ENCODE measurements at places on chromosomes 2 and 18.

- DNase-seq, result no peak
Observed at GRCh38 chr2:202098291-202098690, 25.2 kb downstream of the KIAA2012 start.

GRCh38 chr2:218063896-218064295 lies 5.2 kb upstream of the RUFY4 start:
- DNase-seq, result no peak

DNA sequence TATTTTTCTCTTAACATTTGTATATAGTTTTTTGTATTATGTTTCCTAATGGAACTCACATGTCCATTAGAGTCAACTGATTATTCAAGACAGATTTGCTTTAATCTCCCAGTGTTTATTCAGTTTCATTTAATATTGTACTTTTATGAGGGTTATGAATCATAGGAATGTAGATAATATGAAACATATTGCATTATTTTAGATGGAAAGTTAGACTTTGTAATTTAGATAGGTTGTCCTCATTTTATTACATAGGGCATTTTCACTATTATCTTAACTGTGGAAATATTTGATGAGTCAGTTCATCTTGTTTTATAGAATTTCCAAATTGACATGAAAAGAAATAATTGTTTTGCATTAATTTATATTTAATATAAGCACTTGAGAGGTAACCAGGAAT lies 240.8 kb downstream of the PLCL1 start:
- DNase-seq, result no peak

DNA sequence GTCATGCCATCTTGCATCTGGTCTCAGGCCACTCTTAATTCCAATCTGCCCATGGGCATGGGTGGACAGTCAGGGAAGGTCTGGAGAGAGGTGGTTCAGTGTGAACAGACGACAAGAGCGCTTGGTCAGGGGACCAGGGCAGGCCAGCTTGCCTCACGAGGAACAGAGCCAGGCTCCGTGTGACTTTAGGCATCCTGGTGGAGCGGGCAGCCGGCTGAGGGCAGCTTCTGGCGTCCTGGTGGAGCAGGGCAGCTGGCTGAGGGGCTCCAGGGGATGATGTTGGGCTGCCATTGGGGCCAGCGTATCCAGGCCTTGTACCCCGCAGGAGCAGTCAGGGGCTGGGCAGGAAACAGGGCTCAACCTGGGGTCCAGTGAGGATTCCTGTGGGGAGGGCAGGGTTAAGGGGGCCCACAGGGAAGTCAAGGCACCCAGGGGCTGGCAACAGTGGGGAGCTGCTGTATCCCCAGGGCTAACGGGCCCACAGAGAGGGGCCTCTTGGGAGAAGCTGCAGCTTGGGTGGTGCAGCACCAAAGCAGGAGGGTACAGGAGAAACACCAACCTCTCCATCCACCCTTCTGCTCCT lies 197.9 kb upstream of the TWIST2 start:
- no peak for DNase-seq

GRCh38 chr2:218354045-218354444 lies 2.6 kb upstream of the CATIP start:
- no peak for DNase-seq

DNA sequence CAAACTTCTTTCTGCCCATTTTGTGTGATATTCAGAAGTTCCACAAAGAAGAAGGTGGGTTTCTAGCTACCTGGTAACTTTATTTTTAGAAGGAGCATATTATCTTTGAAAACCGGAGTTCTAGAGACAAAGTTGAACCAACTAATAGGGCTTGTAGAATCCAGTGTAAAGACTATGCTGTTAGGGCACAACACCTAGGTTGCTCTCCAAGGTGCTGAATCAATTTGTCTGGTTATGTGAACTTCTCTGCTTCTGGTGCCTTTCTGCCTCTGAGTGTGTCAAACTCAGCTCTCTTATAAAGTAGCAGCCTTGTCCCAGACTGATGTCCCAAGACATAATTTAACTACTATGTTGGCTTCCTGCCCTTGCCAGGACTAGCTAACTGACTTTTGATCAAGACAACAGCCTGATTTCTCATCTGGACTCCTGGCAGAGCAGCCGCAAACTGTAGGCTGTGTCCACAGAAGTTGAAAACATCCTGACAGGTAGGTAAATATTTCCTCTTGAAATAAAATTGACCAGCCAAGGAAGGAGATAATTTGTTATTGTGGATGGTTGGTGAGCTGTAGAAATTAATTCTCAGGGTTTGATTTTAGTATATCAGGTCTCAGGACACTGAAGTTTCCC lies 119.4 kb downstream of the CYRIA start:
- no peak for DNase-seq

DNA sequence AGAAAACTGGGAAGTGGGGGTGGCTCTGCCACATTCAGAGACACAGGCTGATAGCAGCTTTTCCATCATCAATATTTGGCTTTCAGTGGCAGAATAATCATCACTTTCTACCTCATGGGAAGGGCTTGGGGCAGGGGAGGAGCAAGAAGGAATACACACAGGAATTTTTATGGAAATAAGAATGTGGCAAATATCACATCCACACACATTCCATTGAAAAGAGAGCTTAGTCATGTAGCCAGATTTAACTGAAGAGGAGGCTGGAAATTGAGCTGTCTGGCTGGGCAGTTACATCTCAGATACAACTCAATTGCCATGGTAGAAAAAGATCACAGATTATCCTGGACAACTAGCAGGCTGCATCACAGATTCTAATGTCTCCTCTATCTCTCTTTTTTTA lies 1474.0 kb upstream of the ACVR2A start:
- no peak for DNase-seq

GRCh38 chr2:16199882-16200553 lies 259.7 kb downstream of the MYCN start:
- DNase-seq, result no peak

- no peak for DNase-seq
Observed at GRCh38 chr2:232042911-232043574, 81.5 kb downstream of the DIS3L2 start.

- DNase-seq, result no peak
Observed at GRCh38 chr18:54873884-54874255, 45.6 kb downstream of the RAB27B start.

- DNase-seq, result no peak
Observed at GRCh38 chr2:133437492-133437891, 130.8 kb downstream of the NCKAP5 start.

GRCh38 chr2:236781933-236782816 lies 212.6 kb downstream of the ACKR3 start:
- DNase-seq, result no peak

DNA sequence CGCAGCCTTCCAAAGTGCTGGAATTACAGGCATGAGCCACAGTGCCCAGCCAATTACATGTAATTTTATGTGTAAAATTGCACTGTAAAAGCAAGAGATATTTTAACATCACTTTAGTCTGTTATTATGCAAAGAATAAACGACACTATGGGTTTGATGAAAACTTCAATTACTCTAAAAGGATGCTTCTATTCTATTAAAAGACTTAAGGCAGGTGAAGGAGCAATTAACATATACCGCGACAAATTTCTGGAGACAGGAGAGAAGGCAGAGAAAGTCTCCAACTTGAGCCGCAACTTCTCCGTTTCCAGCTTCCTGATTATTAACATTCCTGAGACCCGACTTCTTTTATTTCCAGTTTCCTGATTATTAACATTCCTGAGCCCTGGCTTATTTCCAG lies 53.7 kb downstream of the FAM210A start:
- DNase-seq, result no peak

- no peak for DNase-seq
Observed at GRCh38 chr18:80210312-80211083, 36.8 kb downstream of the PARD6G start.

GRCh38 chr2:127485051-127485693 lies 41.1 kb downstream of the IWS1 start:
- no peak for DNase-seq

DNA sequence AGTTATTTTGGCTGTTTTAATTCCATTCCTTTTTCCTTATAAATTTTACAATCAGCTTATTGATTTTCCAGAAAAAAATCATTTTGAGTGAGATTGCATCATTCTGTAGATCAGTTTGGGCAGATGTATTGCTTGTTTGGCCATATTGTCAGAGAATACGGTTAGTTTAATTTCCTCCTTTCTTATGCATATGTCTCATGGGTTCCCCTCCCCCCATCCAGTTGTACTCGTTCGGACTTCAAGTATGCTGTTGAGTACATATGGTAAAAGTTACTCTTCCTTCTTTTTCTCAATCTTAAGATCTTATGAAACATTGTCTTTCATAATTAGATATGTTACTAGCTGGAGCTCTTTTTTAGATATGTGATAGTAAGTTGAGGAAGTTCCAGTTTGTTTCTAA lies 131.2 kb upstream of the TTC27 start:
- DNase-seq, result no peak

GRCh38 chr18:74450626-74451025 lies 6.5 kb downstream of the DIPK1C start:
- no peak for DNase-seq

- no peak for DNase-seq
Observed at GRCh38 chr18:22734105-22734661, 198.9 kb upstream of the RBBP8 start.

DNA sequence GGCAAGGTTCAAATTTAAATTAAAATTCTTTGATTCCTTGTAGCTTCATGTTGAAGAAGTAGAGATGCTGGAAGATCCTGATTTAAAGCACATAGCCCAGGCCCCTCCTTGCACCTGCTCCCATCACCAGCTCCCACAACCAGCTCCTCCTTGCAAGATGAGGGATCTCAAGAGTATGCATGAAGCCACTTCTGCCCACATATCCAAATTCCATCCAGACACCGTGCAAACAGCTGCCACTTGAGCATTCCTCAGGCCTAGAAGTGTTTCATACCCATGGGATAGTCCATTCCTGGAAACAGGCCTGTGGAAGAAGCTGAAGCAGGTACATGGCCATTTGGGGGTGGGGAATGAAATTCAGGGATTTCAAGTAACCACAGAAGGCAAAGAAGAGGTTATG lies 32.4 kb upstream of the ITPRID2 start:
- no peak for DNase-seq

- no peak for DNase-seq
Observed at GRCh38 chr2:115299199-115299598, 856.8 kb downstream of the DPP10 start.

DNA sequence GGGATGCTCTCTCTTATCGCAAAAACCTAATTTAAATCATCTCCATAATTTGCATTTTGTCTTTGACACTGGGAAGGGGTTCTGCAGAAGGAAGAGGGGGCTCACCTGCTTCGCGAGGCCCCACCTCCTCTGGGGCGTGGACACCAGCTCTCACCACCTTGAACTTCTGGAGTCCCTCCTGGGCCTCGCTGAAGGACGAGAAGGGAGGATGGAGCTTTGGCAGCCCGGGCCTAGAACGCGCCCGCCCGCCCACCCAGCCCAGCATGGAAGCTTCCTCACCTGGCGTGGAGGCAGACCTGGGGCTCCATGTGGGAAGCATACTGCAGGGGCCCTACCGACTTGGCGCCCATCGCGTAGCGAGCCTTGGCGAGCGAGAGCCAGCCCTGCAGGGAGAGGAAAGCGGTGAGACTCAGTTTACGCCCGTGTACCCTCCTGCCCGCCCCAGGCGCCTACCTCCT lies 1.1 kb upstream of the IMP4 start:
- no peak for DNase-seq

DNA sequence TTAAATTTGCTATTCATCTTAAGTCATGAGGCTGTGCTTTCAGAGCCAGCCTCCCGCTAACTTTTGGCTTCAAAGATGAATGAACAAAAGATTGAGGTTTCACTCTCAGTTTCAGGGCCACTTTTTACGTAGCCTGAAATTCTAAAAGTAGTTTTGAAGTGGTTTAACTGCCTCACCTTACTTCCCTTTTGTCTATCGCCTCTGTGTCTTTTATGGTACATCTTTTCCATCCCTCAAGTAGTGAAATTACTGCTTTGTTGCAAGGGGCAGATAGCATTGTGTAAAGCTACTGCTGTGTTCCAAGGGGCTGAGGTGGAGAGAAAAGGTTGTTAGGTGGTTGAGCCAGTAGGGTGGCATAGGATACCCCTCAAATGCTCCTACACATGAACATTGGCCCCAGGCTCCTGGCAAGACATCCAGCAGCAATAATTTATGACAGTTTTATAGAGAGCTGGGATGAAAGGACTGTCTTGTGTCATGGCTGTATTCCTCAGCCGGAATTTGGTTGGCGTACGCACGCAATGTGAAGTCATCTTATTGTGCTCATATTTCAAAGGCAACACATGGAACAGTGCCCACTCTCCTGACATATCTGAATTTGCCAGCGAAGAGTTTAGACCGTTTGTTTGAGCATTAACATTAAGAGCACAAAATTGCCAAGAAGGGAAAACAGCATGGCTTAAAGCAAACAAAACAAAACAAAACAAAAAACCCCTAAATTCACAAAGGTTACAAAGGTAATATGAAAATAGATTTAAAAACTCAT lies 32.2 kb downstream of the QPCT start:
- DNase-seq, result no peak

- no peak for DNase-seq
Observed at GRCh38 chr2:71536226-71536671, 82.9 kb downstream of the DYSF start.

DNA sequence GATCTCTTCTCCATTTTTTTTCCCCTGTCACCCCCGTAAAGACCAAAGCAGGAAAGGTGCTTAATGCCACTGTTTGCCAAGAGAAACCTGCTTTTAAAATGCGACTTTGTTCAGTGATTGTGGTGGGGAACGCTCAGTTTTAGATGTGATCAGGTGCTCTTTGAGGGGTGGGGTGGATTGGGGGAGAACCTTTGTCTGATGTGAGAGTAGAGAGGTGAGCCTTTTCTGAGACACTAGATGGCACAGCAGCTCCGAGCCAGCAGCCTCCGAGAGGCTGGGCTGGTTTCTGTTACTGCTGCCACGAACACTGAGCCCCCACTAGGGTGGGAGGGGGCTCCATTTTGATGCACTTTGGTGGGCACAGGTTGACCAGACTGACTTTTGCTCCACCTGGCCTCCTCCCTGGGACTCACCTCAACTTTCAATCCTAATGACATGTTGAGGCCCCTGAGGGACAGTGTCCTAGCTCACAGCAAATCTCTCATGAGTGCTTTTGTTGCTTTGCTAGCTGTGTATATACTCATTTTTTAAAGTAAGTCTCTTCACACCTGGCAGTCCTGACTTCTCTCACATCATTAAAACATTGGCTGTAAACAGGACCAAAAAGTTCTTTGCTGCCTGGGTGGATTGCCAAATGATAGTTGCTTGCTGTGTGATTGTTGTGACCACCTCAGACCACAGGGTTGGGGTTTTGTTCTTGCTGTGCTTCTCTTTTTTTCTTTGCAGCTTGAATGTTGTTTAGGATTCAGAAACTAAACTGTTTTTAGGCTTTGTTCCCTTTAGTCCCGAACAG lies 98.2 kb upstream of the MAP3K20 start:
- DNase-seq, result no peak

All from hematopoietic multipotent progenitor cell treated with erythropoietin and hydrocortisone succinate and interleukin-3 and kit ligand, for 15 days (in vitro differentiated cells).